ENCODE measurements at places on chromosomes 6 and 20.

- no peak for DNase-seq
These were observed at the start of gene RAB44 for GRCh38 chr6:36697481-36697903. RAB44 (plus strand) TSS chr6:36697826; CDS start chr6:36704236, 6,410 bp downstream.

DNA sequence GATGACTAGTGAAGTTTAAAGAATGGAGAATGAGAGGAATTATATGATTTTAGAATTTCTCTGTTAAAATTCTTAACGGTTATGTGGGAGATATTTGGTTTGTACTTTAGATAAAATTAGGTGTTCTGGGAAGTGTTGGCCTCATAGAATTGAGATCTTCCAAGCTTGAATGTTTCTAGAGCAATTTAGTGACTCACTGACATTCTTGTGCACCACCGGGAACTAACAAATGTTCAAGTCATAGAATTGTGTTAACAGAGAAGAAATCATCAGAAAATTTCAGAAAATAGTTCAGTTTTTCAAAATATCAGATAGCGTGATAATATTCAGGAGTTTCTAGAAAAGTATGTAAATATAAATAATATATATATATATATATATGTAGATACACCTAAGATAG lies 67.9 kb upstream of the BMP5 start:
- DNase-seq: no peak

DNA sequence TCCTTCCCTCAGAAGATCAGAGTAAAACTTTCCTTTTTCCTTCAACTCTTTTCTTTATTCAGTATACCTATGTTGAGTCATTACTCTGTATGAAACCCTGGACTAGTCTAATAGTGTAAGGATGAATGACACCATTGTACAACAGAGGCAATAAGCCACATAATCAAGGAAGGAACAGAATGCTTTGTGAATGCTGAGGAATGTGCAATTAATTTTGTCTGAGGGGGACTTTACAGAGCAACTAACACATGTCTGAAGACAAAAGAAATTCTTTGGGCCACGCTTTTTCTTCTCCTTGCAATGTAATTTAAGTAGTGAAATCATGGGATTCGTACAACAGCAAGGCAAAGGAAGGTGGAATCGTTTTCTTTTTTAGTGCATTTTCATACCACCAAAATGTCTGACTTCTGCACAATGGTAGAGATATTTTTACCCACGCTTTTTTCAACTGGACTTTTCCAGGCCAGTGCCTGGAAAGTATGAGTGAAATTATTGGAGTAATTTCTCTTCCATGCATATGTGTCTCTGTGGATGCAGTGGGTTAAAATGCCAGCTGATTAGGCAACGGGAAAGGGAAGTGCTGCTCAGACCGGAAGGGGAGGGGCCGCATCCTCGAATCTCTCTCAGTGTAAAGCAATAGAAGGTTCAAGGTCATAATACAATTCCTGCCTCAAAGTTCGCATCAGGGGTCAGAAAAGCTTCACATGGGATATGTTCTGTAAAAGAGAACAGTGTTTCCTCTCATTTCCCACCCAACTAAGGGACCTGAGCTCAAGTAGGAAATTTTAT lies 89.9 kb upstream of the MTHFD1L start:
- DNase-seq: no peak

GRCh38 chr6:28750926-28751458 lies 172.8 kb downstream of the TRIM27 start:
- DNase-seq: no peak

GRCh38 chr6:30591008-30591407 lies 19.8 kb downstream of the ABCF1 start:
- DNase-seq: no peak

- no peak for DNase-seq
These were observed 71.4 kb upstream of the MAFB start for GRCh38 chr20:40760399-40760798.

DNA sequence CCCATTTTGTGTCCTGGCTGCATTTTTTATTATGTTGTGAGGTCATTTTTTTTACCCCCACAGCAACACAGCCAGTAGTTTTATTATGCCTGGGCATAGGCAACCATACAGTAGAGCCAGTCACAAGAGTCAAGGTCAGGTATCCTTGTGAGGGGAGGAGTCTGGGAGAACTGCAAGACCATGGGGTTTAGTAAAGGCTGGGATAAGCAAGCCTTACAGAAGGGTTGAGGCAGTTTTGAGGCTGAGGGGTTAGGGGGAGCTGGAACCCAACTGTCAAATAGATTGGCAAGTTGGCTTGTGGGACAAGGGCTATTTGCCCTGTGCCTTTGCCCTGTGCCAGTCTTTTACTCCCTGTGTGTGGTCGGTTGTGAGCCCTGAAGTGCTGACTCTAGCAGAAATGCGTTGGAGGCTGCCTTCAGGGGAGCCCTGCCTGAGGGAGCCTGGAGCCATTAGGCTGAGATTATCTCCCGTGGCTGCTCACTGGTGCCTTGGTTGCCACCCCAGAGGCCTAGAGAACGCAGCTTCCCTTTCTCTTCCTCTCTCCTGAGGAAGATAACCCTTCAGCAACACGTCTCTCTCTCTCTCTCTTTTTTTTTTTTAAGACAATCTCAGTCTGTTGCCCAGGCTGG lies 31.1 kb downstream of the RALY start:
- DNase-seq: no peak

GRCh38 chr20:10618611-10619245 lies 55.1 kb downstream of the JAG1 start:
- no peak for DNase-seq

DNA sequence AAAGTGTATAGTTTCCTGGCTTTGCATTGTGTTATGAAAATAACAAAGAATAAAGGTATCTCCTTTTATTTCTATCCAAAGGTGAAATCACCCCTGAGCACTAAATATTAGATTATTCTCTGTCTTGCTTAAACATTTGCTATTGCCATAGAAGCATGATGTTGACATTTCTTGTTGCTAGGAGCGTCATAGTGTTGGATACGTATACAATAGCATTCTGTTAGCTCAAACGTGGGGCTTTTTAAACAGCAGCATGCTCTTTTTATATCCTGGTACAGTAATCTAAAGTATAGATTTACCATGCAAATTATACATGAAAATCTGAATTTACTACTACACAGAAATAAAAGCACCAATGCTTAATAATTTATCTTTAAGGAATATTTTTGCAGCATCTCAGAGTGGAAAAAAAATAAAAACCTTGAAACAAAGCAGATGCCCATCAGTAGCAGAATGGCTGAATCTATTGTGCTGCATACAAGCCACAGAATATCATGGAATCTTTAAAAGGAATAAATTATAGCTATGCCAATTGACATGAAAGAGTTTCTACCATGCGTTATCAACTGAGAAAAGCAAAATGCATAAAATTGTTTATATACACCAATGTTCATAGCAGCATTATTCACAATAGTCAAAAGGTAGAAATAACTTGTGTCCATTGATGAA lies 9.6 kb upstream of the HSF2 start:
- DNase-seq: no peak

GRCh38 chr6:38387971-38388370 lies 251.8 kb downstream of the BTBD9 start:
- DNase-seq: no peak

All from activated B cell treated with CpG ODN at 0.5 μM for 24 hours (primary cell).